Activated T-cell treated with anti-CD3 and anti-CD28 coated beads, Interleukin-2, amount 50 U/mL, for 72 hours (primary cell): ENCODE measurements at places on chromosomes 11 and 22.

GRCh38 chr11:33375688-33376311, 118.6 kb downstream of the HIPK3 start:
- DNase-seq = no peak

DNA sequence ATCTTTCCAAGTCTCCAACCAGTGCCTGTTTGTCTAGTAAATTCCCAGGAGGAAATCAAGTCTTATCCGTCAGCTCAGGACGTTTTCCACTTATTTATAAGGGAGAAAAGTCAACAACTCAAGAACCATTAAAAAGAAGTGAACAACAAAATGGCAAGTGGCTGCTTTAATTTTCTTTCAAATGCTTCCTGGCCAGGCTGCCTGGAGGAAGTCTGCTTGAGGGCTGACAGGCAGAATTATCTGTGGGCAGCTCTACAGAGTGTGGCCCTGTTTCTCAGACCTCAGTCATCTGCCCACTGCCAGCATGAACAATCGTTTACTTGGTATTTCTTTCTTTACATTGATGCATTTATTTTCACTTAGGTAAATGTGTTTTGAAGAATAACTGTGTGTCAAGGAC, 281.9 kb upstream of the ISX start:
- DNase-seq = no peak

DNA sequence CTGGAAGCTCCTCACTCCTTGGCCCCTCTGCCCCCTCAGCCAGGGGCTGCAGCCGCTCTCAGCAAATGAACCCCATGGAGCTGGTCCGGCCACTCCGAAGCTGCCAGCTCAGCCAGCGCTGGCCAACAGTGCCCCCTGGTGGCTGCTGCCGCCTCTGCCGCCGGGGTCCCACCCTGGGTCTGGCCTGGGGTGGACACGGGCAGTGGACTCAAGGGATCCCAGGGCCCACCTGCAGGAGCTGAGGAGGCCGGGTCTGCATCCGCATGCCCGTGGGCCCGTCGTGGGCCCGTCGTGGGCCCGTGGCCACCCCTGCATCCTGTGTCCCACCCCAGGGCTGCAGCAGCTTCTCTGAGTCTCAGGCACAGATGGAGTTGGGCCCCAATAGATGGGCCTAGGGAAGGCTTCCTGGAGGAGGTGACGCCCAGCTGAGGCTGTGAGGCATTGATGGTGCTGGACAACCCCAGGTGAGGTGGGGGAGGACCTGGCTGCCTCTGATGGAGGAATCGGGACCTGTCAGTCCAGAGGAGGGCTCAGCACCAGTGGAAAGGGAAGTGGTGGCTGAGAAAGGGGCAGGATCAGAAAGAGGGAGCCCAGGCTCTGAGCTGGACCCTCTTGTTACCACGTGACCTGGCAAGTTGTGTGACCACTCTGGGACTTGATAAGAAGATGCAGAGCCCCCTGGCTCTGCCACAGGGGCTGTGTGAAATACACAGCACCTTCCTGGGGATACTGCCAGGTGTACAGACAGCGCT, 522.3 kb downstream of the BRD1 start:
- DNase-seq = peak; percentile 70

GRCh38 chr11:74680035-74680671, 51.1 kb downstream of the CHRDL2 start:
- DNase-seq = no peak

- peak; percentile 17 for DNase-seq
Measured at GRCh38 chr22:40685406-40685805, 6.1 kb downstream of the MCHR1 start.

GRCh38 chr22:40042312-40042711, 47.6 kb downstream of the FAM83F start:
- DNase-seq = no peak

DNA sequence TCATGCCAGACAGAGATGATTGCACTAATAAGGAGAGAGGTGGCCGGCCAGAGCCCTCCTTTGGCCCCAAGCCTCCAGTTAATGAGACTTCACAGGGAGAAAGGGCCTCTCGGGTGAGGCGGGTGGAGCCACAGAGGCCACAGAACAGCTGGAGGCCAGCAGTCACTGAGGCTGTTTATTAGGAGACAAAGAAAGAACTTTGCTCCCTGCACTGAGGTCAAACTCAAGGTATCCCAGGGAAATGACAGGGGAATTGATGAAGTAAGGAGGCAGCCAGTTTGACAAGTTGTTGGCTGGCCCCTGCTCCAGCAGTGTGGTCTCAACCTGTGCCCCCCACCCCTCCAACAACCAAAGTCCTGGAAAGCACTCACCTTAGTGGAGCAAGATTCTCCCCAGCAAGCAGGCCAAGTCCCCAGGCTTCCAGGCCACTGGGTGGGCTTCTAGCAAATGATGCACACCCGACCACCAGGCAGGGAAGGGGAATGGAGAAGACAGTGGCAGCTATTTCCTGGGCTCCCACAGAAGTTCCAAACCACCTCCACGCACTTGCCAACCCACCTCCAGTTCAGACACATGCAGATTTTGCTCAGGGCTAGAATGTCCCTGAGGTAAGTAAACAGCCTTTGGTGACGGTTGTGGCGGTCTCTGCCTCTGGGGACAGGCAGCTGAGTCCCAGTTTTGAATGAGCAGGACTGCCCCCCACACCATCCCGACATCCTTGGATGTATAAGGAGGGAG, 53.2 kb downstream of the RPUSD4 start:
- no peak for DNase-seq
